ENCODE measurements at places on chromosomes 5 and 9. TPM values are rescaled to one million over a fixed set of nuclear protein-coding genes. Genes with fewer than 3 reads are reported as not detected.

- no peak within 1 kb of the TSS for H3K4me3 ChIP-seq
- H3K27me3 ChIP-seq: no peaks in the 10 kb centered on the region
- peaks cover 21% of the 10 kb centered on the region for H3K4me1 ChIP-seq
Observed at GRCh38 chr9:136742591-136743391, at the start of gene LCN10. LCN10 (minus strand) TSS chr9:136742940; CDS start chr9:136742903, 37 bp downstream.

- H3K27me3 ChIP-seq: no peaks in the 10 kb centered on the region
- H3K4me3 ChIP-seq: no peak overlapping the region
- no peak overlapping the region for H3K27ac ChIP-seq
- H3K4me1 ChIP-seq: no peaks in the 10 kb centered on the region
Observed at GRCh38 chr5:117504305-117504704, 929.7 kb upstream of the SEMA6A start.

DNA sequence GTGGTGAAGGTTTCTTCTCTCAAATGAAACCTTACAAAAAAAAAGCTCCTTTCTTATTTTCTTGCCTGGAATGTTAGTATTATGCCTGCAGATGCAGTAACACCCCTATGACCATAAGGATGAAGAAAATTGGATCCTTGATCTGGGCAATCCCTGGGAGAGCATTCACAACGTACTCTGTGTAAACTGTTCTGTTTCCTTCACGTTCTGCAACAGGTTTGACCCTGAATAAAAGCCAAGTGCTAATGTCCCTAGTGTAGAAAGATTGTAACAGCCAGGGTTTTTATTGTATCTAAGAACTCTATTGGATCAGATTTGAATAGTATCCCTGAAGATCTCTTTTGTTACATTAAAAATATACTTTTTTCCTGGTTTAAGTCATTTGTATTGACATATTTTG is 1639.6 kb upstream of the ACO1 start:
- H3K27ac ChIP-seq: no peak overlapping the region
- H3K27me3 ChIP-seq: no peaks in the 10 kb centered on the region
- no peaks in the 10 kb centered on the region for H3K4me1 ChIP-seq

GRCh38 chr5:143262393-143263174 is 140.9 kb downstream of the NR3C1 start:
- no peak overlapping the region for H3K4me3 ChIP-seq
- H3K36me3 ChIP-seq: no peaks in the 10 kb centered on the region
- H3K27me3 ChIP-seq: no peaks in the 10 kb centered on the region
- H3K4me1 ChIP-seq: no peaks in the 10 kb centered on the region
- no peak overlapping the region for H3K27ac ChIP-seq
- no peak for DNase-seq

GARIN3 gene
- total RNA-seq: not detected

DNA sequence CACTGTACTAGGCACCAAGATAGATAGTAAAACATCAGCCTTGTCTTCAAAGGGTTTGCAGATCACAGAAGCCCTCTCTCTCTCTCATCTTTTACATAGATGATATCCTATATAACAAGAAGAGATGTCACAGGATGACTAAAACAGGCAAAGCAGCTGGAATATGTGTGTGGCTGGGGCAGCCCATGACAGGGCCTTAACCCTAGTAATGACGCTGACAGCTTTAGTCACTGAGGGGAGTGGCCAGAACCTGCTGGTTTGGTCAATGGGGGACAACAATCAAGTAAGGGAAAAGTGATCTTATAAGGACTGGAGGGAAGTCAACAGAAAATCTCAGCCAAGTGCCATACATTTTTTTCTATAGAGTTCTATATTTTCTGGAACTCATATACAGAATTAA is 41.9 kb upstream of the RIC1 start:
- no peak overlapping the region for H3K4me3 ChIP-seq
- H3K36me3 ChIP-seq: no peaks in the 10 kb centered on the region
- DNase-seq: no peak
- H3K4me1 ChIP-seq: peaks cover 8% of the 10 kb centered on the region
- H3K27me3 ChIP-seq: no peaks in the 10 kb centered on the region

DNA sequence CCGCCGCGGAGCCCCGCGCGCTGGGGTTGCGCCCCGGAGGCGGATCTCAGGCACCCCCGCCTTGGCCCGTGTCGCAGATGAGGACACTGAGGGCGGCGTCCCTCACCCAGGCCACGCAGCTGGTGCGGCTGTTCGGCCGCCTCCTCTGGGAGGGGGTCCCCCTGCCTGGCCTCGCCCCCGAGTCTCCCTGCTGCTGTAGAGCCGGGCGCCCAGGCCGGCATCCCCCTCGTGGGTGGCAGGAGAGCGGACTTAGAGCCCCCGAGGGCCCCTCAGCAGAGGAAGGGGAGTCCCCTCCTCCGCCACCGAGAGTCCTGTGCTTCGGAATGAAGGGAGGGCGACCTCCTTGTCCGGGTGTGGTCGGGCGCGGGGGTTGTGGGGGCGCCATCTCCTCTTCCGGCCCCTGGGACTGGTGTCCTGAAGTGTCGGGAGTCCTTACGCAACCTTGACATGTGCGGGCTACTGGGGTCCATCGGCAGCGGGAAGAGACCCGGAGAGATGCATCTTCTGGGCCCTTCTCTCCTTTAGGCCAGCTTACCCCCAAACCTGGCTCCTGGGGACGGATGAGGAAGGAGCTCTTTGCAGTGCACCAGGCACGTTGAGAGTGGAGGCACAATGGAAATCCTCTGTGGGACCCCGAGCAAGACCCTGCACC is 11.7 kb upstream of the EXOSC2 start:
- H3K27me3 ChIP-seq: no peaks in the 10 kb centered on the region
- H3K4me3 ChIP-seq: peak overlapping the region; percentile 67
- H3K4me1 ChIP-seq: peaks cover 13% of the 10 kb centered on the region
- H3K36me3 ChIP-seq: no peaks in the 10 kb centered on the region

DNA sequence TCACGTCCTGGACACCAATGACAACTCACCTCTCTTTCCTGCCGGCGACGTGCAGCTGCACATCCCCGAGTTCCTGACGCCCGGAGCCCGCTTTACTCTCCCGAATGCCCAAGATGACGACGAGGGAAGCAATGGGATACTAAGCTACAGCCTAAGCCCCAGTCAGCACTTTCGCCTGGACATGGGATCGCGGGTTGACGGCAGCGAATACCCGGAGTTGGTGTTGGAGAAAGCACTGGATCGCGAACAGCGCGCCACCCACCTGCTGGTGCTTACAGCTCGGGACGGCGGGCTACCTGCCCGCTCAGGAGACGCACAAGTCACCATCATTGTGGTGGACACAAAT is 1.1 kb downstream of the PCDHAC1 start:
- H3K4me3 ChIP-seq: peak overlapping the region; percentile 55
- no peaks in the 10 kb centered on the region for H3K36me3 ChIP-seq
- peak overlapping the region; percentile 71 for H3K27ac ChIP-seq

DNA sequence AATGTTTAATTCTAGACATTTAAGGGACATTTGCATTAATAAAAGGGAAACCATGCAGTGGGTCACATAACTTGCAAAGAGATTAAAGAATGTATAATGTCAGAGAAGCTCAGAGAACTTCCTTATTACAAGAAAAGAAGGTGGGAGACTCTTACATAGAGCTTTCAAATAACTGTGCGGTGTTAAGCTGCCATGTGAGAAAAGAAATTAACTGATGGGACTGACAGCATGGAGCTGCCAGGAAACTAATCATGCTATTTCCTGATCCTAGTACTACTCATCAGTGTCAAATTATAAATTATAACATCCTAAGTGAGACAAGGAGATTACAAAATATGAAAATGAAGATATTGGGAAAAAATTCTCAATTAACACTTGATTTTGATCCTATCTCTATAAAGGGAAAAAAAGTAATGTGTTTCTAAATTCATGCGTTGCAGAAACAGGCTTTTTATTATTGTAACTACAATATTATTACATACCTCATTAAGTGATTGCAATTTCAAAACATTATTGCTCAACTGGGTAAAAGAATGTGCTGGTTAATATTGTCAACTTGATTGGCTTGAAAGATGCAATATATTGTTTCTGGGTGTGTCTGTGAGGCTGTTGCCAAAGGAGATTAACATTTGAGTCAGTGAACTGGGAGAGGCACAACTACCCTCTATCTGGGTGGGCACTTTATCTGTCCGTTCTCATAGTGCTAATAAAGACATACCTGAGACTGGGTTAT is 609.5 kb upstream of the NUDT12 start:
- DNase-seq: no peak
- no peaks in the 10 kb centered on the region for H3K27me3 ChIP-seq
- no peaks in the 10 kb centered on the region for H3K36me3 ChIP-seq
- H3K27ac ChIP-seq: no peak overlapping the region
- H3K4me3 ChIP-seq: no peak overlapping the region
